ENCODE measurements at places on chromosomes 5 and 9.

- DNase-seq: peak; percentile 28
These were observed 20.7 kb upstream of the STARD4 start for GRCh38 chr5:111532886-111533582.

GRCh38 chr9:4435197-4435596, 55.1 kb upstream of the SLC1A1 start:
- DNase-seq: peak; percentile 59

GRCh38 chr5:83331842-83332241, 139.7 kb upstream of the VCAN start:
- peak; percentile 13 for DNase-seq

GRCh38 chr9:120398286-120398685, 181.7 kb downstream of the CDK5RAP2 start:
- no peak for DNase-seq

DNA sequence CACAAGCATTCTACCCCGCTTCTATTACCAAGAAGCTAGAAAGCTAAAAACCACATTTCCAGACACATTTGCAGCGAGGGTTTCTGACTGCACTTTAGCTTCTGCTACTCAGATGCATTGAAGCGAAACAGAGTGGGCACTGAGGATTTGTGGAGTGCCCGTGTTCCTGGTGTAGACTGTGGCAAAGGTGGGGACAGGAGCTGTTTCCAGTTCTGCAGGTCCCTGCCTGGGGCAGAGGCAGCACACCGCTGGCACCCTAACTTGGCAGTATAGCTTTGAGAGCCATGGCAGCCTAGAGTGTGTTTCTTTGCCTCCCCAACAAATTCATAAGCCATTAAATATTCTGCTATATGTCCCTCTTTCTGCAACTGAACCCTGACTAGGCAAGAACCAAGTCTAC, 108.6 kb upstream of the SPOCK1 start:
- DNase-seq: no peak

DNA sequence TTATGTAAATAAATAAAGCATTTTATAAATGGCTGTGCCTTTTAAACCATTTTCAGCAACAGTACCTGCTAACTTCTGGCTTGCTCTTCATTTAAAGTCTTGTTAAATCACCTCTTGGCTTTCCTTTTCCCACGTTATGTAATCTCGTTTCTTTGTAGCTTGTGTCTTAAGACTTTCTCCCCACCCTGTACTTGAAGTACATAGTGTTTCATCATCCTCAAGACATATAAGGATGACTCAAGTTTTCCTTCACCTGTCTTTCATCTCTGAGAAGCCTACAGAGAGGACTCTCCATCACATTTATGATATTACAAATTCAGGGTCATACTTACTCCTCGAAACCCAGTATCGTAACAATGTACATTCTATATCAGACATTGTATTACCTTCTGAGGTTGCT, 33.9 kb downstream of the PRELID2 start:
- DNase-seq: no peak

GRCh38 chr5:177354256-177354655, 2.8 kb upstream of the LMAN2 start:
- no peak for DNase-seq

GRCh38 chr5:67366276-67366675, 169.7 kb upstream of the CD180 start:
- no peak for DNase-seq

DNA sequence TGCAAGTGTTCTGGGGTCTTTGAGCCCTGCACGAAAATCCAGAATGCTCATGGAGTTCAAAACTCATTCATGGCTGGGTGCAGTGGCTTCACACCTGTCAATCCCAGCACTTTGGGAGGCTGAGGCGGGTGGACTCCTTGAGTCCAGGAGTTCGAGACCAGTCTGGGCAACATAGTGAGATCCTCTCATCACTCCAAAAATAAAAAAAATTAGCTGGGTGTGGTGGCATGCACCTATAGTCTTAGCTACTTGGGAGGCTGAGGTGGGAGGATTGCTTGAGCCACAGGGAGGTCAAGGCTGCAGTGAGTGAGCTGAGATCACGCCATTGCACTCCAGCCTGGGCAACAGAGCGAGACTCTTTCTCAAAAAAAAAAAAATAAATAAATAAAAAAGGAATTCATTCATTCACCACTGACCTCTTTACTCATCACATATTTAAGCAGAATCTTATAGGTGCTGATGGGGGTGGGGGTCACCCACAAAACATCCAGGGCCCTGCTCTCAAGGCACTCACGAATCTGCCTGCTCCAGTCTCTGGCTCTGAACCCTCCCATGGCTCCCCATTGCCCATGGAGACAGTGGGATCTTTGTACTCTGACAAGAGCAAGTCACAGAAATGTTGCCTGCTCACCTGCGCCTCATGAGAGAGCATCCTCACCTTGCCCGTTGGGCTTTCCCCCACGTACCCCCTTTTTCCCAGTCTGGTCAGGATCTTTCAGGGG, 76.7 kb upstream of the IER5L start:
- no peak for DNase-seq

DNA sequence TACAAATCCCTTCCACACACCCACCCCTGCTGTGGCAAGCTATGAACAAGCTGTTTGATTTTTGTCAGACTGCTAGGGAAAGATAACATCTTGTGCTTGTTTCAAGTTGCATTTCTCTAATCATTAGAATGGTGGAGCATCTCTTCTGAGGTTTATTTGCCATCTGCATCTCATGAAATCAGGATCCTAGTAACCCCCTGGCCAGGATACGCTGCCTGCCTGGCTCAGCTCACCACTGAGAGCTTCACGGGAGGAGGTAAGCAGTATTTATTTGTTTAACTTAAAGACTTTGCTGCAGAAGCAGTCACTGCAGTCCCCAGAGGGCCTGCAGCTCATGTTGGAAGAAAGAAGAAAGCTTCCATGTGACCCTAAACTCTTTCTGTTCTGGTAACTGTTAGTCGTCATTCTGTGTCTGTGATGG, 83.3 kb upstream of the CXCL14 start:
- no peak for DNase-seq

- no peak for DNase-seq
These were observed 1.5 kb downstream of the ZNF189 start for GRCh38 chr9:101400120-101400519.

DNA sequence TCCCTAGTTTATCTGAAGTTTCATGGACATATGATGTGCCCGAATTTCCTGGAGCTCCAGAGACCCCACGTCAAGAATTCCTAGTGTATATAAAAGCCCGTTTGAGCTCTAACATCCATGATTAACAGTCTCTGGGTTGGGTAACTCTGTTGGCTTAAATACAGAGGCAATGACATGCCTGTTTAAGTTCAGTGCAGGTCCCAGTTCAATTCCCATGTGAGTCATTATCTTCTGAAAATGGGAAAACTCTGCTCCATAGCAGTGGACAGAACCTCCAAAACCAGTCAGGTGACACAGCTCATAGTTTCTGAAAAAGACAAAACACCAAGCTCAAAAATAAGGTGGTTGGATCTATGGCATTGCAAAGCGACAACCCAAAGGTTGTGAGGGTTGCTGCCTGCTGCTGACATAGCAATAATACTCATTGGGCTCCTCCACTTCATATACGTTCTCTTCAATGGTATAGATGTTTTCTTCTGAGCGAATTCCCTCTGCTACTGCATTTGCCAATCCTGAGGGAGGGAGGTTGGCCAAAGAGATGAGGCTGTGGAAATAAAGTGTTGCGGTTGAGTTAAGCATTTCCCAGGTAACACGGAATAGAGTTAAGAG, 22.0 kb downstream of the HAVCR2 start:
- no peak for DNase-seq

DNA sequence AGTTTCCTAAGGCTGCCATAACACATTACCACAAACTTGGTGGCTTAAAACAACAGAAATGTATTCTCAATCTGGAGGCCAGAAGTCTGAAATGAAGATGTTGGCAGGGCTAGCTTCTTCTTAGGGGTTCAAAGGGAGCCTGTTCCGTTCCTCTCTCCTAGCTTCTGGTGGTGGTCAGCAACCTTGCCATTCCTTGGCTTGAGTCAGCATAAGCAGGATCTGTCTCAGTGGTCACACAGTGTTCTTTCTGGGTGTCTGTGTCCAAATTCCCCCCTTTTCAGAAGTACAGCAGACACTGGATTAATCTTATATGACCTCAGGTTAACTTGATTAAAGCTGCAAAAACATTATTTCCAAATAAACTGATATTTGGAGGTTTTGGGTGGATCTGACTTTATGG, 2.1 kb upstream of the OSMR start:
- no peak for DNase-seq

DNA sequence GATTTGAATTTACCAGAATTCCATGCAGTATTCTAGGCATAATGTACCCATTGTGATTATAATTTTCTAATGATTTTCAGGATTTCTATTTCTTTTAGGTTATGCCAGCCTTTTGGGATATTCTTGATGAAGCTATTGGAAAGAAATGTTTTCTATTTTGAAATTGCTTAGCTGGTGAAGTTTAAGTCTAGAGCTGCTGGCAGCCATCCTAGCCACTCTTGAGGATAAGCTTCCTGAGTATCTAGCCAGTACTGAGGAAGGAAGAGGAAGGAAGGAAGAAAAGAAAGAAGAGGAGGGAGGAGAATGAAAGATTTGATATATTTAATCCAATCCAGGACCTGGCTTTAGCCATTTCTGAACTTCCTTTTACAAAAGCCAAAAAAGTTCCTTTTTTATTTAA, 142.1 kb upstream of the DAB2 start:
- DNase-seq: no peak

DNA sequence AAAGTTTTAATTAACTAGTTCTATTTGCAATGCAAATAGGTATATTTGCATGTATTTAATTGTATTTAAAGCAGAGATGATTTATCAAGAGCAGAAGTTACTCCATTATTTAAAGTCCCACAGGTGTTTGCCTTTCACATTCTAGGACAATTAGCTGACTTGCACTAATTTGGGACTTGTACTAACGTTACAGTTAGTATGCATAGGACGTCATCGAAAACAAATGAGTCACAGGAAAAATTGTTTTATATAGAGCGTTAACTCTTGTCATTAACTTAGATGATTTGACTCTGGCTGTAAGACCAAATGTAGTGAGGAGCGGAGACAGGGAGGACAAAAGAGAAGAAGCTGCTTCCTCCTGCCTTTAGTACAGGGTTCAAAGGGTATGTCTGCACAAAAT, 126.1 kb upstream of the IFNE start:
- no peak for DNase-seq

GRCh38 chr5:22596404-22596970, 256.7 kb downstream of the CDH12 start:
- peak; percentile 3 for DNase-seq

- DNase-seq: no peak
These were observed 289.7 kb downstream of the CDK5RAP2 start for GRCh38 chr9:120289990-120290975.

- DNase-seq: no peak
These were observed 13.6 kb downstream of the ARHGAP26 start for GRCh38 chr5:142783601-142784341.

- DNase-seq: peak; percentile 12
These were observed 4.0 kb downstream of the ISL1 start for GRCh38 chr5:51386916-51387883.

DNA sequence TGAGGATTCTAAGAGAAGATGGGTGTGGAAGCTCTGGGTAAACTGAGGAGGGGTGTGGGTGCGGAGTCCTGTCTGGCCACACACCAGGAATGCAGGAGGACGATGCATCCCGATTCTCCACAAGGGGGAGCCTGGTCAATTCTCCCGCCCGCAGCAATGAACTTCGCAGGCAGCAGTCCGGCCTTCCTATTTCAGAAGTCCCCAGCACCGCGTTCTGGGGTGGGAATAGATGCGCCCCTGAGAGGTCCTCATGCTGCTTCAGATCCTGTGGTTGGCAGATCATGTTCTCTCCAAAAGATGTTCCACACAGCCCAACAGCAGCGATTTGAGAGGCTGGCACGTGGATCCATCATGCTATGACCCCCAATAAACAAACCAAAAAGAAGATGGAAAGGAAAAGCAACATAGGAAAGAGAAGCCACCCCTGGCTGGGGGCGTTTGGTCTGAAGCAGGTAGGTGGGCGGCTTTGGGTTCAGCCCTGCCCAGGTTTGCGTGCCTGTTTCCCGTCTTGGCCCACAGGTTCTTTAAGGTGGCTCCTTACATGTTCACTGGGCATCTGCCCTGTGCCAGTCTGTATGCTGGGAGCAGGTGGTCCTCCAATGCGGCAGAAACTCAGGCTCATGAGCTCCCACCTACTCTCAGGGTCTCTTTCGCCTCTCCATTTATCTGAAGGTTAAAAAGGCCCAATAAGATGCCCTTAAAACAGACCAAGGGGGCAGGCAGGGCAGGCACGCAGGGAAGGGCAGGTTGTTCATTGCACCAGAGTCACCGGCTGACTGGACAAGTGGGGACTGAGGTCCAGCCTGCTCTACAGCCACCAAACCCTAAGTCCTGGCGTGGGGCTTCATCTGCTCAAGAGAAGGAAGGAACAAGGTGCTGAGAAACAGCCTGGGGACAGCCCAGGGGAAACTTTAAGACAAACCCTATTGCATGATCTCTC, 171.6 kb downstream of the PAX5 start:
- DNase-seq: peak; percentile 44

GRCh38 chr5:124454081-124454480, 292.4 kb downstream of the ZNF608 start:
- no peak for DNase-seq

DNA sequence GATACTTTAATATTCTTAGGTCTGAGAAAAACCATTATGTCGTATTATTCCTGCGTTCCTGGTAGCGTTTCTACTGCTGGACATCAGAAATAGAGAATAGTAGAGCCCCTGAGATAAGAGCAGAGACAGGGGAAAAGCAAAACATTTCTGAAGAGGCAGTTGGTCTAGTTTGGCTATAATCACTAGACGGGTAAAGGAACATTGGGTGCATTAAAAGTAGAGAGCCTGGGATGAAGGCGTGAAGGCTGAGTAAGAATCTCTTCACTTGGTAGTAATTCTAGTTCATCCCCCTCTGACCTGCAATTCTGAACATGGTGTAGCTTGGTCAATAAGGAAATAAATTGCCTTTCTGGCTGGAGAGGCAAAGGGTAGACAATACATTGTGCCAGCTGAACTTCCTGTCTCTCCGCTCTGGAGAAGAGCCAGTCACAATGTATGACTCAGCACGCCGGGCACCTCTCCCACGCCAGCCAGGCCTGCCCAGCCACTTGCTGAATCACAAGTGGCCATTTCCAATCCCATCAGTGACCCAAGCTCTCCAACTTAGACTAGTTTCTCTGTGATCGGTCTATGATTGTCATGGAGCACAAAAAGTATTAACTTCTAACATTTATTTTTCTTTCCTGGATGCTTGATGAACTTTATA, 75.4 kb downstream of the STK32A start:
- peak; percentile 64 for DNase-seq

DNA sequence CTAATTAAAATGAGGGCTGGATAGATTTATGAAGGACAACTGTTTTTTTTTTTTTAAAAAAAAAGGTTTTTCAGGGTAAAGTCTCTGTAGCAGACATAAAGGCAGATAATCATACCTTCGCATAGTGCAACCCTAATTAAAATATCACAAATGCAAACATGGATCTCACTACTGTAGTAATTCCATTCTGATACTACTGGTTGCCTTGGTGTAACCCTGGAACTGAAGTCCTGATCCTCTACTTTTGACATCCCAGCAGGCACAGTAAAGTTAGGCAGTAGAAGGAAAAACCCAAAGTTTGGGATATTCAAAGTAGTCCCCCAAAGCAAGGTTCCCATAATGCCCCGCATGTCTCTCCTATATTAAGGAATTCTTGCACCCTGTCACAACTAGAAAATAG, 19.6 kb downstream of the RFX3 start:
- no peak for DNase-seq

- no peak for DNase-seq
These were observed 495.4 kb downstream of the MAT2B start for GRCh38 chr5:164000819-164001218.

Measured in EH (cell line).